ENCODE measurements at places on chromosomes 6 and 20.

DNA sequence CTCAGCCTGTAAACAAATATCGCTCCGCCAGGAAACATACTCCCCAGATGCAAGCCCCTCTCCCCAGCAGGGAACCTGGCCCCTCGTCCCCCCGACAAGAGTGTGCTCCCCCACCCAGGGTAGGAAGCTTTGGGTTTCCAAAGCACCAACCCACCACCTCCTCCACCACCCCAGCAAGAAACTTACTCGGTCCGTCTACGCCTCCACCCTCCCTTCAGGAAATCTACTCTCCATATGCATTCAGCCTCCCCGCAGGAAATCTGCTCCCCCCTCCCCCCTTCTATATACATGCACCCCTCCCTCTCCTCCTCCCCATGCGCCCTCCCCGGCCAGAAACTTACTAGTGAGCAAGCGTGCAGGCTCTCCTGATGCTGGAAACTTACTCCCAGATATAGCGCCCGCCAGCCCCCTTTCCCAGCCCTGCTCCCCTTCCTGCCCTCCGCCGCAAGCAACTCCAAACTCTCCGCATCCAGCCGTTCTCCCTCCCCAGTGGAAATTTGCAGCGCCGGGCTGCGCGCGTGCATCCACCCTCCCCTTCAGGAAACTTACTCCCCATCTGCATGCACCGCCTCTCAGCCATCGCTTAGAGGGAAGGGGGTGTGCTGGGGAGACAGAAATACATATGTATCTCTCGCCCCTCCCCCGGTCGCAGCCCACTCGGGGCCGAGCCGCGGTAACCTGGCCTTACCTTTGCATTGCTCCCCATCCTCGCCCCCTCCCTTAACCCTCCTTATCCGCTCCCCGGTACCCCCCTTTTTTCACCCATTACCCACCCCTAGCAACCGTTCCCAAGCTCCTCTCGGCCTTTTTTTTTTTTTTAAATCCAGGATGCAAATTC, at the start of gene TRERF1:
Gene TRERF1, minus strand, starts transcription at position 594 of the 838 bp plus-strand sequence. CDS start 182,336 bp downstream, outside the sequence.
- DNase-seq, result no peak

GRCh38 chr6:80436663-80437062, 330.2 kb downstream of the BCKDHB start:
- no peak for DNase-seq

GRCh38 chr6:100126790-100127484, 132.9 kb upstream of the MCHR2 start:
- no peak for DNase-seq

GRCh38 chr20:17570347-17571152, 675 bp downstream of the DSTN start:
- DNase-seq, result no peak

DNA sequence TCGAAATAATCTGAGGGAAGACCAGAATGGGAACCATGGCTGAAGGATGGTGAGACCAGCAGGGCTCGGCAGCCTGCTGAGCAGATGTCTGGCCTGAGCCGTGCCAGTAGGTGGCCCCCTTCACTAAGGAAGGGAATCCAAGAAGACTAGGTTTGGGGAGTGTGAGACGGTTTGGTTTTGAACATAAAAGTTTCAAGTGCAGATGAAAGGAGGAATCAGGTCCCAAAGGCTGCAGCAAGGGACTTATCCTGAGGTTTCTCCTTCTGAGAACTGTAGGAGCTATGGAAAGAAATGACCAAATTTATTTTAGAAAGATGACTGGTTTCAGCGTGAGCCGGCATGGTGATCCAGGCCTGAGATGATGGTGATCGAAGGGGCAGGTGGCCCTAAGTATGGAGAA, 4.6 kb upstream of the OSER1 start:
- peak; percentile 48 for DNase-seq

- DNase-seq, result no peak
Measured at GRCh38 chr6:167920165-167920564, 77.3 kb upstream of the KIF25 start.

DNA sequence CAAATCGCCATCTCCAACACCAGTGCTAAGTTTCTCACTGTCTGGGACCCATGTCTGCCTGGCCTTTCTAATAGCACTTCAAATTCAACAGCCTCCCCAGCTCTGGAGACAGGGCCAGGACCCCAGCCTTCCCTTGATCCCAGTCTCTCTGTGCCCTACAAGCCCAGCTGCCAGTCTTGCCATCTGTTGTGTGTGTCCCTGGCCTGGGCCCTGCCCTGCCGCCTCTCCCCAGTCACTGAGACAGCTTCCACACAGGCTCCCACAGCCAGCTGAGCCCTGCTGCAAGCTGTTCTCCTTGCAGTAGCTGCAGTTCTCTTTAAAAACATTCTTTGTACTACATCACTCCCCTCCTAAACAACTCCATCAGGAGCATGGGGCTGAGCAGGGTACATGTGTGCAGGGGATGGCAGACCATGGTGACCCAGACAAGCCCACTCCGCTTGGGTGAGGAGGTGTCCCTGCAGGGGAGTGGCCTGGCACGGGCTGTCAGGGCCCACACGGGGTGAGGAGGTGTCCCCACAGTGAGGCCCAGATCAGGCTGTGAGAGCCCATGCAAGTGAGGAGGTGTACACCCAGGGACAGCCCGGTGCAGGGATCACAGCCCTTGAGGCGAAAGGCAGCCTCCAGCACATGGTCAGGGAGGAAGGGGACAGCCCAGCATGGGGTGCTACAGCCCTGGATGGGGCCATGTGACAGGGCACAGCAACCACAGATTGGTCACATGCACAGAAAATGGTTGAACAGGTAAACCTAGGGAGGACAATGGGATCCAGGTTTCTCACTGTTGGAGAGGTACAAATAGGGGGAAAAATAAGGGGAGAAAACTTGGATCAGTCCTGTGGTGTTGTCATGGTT, 16.2 kb downstream of the CST7 start:
- DNase-seq, result no peak

GRCh38 chr6:75952128-75952527, 120.3 kb downstream of the IMPG1 start:
- no peak for DNase-seq

DNA sequence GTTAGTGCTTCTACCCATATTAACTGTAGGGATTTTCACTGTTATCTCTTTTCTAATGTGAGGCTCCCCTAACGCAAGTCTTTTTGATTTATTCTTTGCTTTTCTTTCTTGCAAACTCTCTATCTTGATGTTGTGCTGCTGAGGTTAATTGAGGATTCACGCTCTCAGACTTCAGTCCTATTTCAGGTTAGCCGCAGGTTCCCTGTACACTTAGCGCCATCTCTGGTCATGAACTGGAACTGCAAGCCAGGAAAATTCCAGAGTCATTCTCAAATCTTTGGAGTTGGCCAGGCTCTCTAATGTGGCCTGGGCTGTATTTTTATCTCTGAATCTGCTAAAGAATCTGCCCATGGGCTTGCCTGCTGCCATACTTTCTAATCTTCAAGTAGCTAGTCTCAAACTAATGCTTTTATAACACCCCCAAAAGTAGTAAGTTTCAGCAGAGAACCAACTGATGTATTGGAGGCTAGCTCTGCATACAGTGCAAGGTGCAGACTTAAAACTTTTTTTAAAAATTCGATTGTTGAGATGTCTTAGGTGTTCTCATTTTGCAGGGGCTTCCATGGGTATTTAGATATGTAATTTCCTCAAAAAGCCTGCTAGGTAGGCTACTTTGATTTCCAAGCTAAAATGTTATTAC, 91.1 kb upstream of the OPRM1 start:
- no peak for DNase-seq

DNA sequence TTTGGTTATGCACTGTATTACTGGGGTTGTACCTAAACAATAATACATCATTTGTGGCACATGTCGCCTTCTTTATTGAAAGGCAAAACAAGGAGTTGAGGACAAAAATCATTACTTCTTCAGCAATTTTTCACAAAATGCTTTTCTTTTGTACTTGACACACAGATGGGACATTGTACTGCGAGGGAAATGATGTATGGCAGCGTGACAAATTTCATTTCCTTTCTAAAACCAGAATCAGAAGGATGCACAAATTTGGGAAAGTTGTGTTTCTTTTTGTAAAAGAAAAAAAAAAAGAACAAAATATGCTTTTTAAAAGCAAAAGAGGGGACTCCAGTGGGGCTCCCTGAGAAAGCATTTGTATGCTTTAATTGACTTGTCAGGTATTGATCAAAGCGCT, 394.0 kb upstream of the SLC35B3 start:
- DNase-seq, result no peak

- DNase-seq, result no peak
Measured at GRCh38 chr20:20148779-20149178, 96.4 kb downstream of the CFAP61 start.

DNA sequence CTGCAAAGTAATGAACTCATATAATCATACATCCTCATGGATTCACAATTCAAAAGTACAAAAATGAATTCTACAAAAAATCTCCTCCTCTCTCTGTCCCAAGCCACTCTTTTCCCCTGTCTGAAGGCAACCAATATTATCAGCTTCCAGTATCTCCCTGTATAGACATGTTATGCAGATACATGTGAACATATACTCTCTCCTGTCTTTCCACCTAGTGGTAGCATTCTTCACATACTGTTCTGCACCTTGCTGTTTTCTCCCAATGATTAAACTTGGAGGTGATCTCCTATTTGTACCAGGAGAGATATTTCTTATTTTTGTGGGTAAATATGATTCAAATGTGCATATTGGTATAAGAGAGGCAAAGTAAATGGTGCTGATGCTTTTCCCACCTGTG, 416.4 kb downstream of the EPM2A start:
- DNase-seq, result no peak

DNA sequence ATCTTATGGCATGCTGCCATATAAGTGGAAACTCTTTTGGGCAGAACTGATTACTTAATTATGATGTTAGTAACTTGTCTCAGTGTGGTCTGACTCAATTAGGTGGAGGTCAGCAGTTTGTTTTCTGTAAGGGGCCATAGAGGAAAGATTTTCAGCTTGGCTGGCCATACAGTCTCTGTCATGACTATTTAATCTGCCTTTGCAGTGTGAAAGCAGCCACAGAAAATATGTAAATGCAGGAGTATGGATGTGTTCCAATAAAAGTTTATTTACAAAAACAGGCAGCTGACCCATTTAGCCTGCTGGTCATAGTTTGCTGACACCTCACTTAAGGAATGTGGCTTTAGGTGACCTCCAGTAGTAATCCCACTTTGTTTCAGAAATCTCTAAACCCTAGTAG, 700.7 kb downstream of the EPM2A start:
- DNase-seq, result no peak

DNA sequence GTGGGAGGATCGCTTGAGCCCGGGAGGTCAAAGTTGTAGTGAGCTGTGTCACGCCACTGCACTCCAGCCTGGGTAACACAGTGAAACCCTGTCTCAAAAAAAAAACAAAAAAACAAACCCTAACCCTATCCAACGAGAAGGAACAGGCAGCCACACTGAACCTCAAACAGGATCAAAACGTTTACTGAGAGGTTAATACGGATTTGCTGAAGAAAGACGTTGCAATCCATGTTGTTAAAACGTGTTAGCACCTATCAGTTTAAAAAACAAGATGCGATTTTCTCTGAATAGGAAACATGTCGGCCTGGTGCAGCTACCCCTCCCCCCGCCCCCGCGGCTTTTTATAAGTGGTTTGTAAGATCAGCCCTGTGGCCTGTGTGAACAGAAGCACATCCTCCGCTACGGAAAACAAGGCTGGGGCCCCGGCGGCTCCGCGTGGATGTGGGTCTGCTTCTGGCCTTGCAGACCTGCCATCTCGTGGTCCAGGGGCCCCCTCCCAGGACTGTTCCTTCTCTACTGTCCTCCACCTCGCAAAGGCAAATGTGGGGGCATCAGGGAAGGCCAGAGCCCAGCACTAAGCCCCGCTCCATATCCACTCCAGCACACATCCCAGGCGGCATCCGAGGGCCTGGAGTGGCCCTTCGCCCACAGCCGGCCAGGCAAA, 11.4 kb downstream of the SLC2A4RG start:
- DNase-seq, result no peak

- no peak for DNase-seq
Measured at GRCh38 chr20:44598423-44599305, 16.3 kb downstream of the PKIG start.

DNA sequence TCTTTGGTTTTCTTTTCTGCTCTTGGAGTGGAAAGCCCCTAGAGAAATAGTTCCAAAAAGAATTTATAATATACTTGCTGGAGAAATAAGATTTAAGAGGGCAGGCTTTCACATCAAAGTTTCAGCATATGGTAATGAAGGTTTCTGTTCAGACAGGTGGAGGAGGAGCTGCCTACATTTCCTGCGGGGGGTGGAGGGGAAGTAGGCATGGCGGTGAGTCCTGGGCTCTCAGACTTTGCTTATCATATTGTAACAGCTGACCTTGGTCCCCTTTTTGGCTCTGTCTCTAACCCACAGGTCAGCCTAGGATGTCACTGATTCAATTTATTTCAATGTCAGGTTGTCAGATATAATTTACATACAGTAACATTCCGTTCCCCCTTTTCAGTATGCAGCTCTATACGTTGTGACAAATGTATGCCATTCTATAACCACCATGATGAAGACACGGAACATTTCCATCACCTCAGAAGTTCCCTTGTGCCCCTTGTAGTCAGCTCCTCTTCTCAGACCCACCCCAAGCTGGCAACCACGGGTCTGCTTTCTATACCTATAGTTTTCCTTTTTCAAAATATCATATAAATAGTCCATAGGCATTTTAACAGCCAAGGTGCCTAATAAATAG, 77.6 kb upstream of the GGTLC1 start:
- no peak for DNase-seq

DNA sequence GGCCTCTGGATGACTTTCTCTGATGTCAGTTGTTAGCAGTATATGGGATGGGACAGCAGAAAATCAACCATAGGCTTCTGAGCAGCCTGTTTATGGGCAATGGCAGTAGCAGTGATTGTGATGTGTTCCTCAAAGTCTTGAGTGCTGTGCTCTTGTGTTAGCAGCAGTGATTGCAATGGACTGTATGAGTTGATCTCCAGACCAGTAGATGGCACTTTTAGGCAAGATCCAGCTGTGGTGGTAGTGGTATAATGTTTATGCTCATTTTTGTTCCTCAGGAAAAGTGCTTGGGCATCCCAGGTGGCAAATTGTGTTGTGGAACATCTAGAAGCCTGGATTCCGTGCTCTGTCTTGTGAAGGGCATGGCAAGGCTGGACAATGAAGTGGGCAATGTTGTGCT, 181.6 kb upstream of the SYNCRIP start:
- no peak for DNase-seq

DNA sequence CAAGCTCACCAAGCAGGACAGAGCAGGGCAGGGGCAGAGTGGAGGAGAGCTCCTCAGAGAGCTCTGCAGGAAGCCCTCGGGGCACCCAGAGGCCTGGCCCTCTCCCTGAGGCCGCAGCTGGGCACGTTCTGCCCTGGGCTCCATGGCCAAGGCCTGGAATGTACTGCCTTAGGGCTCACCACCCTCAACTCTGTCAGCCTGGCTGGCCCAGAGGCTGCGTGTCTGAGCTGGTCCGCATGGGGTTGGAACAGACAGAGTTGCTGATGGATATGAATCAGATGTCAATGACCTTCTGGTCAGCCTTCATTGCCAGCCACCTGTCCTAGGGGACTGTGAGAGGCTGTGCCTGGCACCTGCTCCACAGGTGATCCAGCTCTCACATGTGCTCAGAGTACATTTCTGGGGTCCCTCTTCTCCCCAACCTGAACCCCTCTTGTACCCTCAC, 33.2 kb upstream of the PCMTD2 start:
- DNase-seq, result no peak

- no peak for DNase-seq
Measured at GRCh38 chr20:48687117-48687800, 140.5 kb downstream of the PREX1 start.
